ENCODE measurements at places on chromosomes 6 and 20.

DNA sequence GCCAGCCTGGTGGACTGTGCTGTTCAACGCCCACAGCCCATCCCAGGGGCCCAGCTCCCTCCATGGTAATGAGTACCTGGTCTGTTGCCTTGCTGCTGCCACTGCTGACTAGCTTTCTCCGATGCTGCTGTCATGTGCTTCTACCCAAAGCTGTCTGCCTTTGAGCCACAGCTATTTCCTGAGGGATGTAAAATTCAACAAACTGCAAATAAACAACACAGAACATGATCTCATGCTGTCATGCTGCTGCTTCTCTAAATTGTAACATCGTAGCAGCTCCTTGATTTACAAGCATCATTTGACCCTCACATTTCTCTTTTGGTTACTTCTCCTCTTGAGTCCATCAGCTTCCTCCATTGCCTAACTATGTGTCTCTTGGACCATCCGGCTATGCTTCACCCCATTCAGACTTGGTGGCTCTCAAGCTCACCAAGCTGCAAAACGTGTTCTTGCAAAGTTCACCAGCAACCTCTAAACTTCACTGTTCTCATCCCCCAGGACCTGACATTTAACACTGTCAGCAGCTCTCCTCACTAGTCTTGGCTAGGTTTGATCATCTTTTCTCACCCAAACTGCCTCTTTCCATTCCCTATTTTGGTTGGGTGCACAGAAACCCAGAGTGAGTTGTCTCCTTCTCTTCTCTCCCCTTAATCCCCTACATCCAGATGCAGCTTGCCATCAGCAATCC is 54.6 kb downstream of the FYN start:
- no peak for DNase-seq

DNA sequence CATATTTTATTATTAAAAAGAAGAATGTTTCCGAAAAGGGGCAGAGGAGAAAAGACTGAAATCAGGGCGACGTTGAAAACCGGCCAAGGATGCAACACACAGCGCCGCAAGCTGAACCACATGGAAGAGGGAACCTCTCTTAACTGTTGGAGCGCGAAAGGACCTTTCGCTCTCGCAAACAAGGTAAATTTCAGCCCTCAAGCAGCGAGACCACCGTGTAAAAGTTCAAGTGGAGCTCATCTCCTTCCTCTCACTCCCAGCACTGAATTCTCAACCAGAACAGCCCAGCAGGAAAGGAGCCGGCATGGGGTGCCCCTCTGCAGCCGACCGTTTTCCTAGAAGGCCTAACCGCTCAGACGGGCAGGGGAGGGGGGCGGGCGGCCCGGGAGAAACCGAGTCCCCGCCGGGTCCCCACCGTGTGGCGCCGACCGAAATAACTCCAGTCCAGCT is 621 bp downstream of the GPR63 start:
- DNase-seq: no peak

DNA sequence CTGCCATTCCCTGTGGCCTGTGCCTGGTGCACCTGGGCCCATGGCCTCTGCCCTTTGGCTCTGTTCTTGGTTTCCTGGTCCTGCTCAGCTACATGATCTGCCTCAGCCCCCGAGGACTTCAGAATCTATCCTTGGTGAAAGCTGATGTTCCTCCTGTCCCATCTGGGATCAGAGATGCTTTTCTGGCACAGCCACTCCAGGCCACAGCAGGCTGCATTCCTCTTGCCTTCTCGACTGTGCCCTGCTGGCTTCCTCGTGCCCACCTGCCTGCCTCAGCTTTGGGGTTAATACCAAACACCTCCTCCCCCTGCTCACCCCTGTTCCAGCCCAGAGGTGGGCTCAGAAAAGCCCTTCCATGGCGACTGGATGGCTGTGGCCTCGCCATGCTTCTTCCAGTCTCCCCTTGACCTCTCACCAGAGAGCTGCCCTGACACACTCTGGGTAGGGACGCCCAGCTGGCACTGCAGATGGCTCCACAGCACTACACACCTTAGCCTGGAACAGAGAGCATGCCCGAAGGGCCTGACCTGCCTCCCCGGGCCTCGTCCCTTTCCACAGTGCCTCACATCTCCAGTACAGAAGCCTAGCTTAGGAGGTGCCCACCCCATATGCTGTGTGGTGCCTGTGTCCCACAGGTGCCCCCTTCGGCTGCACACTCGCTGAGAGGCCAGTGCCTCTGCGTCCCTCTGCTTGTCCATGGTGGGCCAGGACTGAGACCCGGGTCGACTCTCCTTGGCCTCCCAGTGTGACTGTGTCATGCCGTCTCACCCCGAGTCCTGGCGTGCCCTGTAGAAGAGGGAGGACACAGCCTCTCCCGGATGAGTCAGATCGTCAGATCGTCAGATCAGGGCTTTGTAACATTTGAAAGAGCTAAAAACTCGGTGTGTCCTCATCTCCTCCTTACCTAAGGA is 148.8 kb downstream of the DTNBP1 start:
- no peak for DNase-seq

- DNase-seq: no peak
Measured at GRCh38 chr6:82645536-82646230, 282.1 kb downstream of the TPBG start.

GRCh38 chr6:17365961-17366360 is 27.4 kb upstream of the CAP2 start:
- no peak for DNase-seq

GRCh38 chr20:34970193-34970840 is 14.6 kb downstream of the MYH7B start:
- DNase-seq: no peak

- DNase-seq: no peak
Measured at GRCh38 chr6:137497721-137498463, 3.7 kb upstream of the OLIG3 start.

DNA sequence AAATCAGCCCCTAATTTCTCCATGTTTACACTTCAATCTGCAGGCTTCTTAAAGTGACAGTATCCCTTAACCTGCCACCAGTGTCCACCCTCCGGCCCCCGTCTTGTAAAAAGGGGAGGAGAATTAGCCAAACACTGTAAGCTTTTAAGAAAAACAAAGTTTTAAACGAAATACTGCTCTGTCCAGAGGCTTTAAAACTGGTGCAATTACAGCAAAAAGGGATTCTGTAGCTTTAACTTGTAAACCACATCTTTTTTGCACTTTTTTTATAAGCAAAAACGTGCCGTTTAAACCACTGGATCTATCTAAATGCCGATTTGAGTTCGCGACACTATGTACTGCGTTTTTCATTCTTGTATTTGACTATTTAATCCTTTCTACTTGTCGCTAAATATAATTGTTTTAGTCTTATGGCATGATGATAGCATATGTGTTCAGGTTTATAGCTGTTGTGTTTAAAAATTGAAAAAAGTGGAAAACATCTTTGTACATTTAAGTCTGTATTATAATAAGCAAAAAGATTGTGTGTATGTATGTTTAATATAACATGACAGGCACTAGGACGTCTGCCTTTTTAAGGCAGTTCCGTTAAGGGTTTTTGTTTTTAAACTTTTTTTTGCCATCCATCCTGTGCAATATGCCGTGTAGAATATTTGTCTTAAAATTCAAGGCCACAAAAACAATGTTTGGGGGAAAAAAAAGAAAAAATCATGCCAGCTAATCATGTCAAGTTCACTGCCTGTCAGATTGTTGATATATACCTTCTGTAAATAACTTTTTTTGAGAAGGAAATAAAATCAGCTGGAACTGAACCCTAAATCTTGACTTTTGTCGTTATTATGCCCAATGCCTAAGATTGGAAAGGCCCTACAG is 4.5 kb downstream of the SOX4 start:
- DNase-seq: no peak

DNA sequence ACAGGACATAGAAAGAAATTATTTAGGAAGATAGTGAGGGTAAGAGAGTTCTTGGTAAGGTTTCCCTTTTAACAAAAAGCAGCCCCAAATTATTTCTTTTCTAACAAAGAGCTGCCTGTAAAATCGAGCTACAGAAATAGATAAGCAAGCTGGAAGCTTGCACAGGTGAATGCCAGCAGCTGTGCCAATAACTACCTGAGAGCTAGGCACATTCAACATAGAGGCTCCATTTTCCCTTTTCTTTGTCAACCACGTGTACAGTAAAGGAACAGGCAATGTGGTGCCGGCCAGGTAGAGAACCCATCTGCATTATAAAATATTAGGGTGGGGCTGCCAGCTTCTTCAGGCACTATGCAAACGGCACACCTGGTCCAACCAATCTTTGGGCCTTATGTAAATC is 341.6 kb upstream of the JAG1 start:
- DNase-seq: no peak

GRCh38 chr20:46784436-46785127 is 75.1 kb downstream of the SLC2A10 start:
- DNase-seq: no peak

GRCh38 chr6:37928217-37928616 is 108.7 kb downstream of the ZFAND3 start:
- DNase-seq: no peak

- DNase-seq: no peak
Measured at GRCh38 chr6:170143401-170144150, 147.3 kb downstream of the DLL1 start.

DNA sequence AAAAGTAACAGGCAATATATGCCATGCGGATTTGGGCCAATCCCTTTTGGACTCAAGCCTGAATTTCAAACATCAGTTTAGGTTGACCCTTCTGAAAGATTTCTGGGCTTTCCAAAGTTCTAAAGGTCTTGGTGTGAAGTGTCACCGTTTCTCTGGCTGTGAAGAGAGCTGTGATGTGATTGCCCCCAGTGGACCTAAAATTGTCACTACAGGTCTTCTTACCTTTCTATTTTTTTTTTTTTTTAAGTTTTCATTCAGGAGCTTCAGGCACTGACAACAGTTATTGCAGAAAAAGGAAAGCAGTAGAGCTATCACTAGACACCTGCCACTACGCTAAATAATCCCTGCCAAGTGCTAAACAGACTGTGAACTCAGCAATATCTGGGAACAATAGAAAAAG is 75.7 kb upstream of the OPRM1 start:
- no peak for DNase-seq

GRCh38 chr6:159467473-159468041 is 225.5 kb downstream of the SOD2 start:
- no peak for DNase-seq

DNA sequence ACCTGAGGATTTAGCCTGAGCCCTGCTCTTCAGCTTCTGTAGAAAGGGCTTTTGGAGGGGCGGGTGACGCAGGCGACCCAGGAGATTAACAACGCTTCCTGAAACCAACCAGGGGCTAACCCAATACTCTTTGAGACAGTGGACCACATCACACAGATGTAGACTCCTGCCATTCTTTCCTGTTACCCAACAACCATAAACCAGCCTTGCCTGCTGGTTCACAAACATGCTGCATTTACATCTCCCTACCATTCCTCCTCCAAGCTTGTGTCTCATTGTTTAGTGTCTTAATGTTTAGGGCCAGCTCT is 28.3 kb downstream of the PPP1R16B start:
- no peak for DNase-seq
